ENCODE measurements at places on chromosomes 6 and 20.

GRCh38 chr6:41153992-41154625 lies at the start of gene TREML1:
TSS of gene TREML1 (minus strand) at chr6:41154347. CDS start at chr6:41154288, 59 bp downstream.
- DNase-seq = no peak

DNA sequence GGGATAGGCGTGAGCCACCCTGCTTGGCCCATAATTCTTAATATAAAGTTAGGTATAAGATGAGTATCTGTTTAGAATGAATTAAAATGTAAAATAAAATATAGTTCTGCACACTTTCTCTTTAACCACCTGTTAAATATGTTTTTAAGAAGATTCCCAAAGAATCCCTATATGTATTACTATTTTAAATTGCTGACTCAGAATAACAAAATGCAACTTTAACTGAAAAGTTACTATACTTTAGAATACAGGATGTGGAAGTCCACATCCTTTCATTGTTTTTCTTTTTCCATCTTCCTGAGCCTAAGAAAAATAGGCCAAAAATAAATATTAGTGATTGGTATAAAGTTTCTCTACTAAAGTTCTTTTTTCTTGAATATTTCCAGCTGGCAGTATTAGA lies 325.6 kb upstream of the EYS start:
- DNase-seq = no peak

DNA sequence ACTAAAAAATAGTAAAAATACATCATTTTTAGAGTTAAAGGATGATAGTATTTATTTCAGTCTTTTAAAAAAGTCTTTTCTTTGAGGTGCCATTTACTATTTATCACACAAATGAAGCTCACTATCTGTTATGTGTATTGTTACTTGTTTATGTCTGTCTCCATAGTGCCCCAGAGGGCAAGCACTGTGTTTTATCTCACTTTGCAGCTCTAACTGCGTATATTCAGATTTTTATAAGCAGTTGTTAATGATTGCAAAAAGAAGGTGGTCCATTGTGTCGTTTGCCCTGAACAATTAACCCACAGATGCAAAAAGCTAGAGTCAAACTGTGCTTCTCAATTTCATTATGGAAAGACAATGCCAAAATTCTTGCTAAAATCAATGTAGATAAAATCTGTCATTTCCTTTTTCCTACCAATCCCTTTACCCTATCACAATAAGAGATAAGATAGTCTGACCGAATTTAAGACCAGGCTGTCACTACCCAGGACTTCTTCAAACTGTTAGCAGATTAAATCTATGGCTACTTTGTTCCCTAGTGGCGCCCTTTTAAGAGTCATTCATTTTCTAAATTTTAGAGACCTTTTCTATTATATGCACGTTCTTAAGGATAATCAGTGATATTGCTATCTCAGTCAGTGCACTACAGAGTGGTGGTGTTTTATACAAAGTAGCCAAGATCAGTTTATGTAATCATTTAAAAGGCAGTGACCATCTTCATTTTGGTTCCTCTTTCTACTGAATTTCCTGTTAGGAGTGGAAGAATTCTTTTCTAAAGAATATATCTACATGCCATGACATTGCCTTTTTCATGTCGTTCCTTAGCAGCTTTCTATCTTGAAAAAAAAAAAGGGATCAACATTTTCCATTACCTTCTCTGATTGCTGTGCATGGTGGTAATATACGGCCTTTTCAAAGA lies 133.1 kb upstream of the PRDM1 start:
- no peak for DNase-seq

DNA sequence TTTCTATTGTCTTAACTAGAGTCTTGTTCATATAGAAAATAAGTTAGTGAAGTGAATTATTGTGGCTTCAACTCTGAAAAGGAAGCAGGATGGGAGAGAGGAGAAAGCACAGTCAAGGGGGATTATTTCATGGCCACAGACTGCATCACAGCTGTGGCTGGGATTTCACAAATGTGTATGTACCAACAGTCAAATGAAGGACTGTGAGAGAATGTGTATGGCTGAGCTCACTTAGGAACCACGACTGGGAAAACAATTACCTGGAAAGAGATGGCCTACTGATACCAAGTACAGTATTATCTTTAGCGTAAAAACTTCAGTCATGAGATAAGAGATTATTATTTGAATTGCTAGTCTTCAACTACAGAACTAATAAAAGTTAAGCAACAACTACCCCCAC lies 54.9 kb downstream of the SESN1 start:
- DNase-seq = no peak

GRCh38 chr20:59297686-59298085 lies 2.7 kb upstream of the EDN3 start:
- no peak for DNase-seq

GRCh38 chr6:3482869-3483268 lies 26.0 kb upstream of the SLC22A23 start:
- no peak for DNase-seq

- DNase-seq = no peak
Observed at GRCh38 chr20:36474563-36474962, 66.8 kb upstream of the MYL9 start.

DNA sequence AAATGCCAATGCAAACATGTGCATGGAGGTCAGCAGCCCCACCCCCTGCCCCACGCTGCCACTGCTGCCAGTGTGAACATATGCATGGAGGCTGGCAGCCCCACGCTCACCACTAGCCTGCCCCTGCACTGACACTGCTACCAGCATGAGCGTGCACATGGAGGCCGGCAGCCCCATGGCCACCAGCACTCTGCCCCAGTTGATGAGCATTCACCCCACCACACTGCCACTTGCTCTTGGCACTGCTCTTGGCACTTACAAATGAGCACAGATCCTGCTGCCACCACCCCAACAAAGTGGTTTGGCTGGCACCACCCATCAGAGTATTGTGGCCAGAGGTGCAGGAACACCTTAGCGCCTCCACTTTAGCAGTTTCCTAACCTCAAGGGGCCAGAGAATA lies 174.1 kb downstream of the KHDC1L start:
- no peak for DNase-seq
